ENCODE measurements at places on chromosomes 1 and 21.

- no peak for DNase-seq
Measured at GRCh38 chr1:172717722-172718465, 59.0 kb downstream of the FASLG start.

- no peak for DNase-seq
Measured at GRCh38 chr1:227763246-227764018, 28.2 kb downstream of the SNAP47 start.

DNA sequence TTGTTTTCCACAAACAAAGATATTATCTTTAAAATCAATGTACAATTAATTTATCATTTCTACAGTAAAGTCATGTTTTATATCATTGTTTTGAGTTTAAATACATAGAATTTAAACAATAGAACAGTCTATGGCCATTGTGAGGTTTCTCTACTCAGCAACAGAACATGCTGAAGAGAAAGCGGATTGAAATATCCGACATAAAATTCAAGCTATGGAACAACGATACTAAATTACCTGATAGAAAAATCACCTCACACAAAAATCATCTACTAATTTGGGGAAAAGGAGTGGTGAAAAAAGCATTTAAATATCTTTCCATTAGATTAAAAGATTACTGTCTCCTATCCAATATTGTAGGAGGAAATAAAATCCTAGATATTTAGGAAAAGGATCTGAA lies 12.6 kb downstream of the CDKN2C start:
- DNase-seq = no peak

- no peak for DNase-seq
Measured at GRCh38 chr1:209775678-209776077, 8.7 kb downstream of the C1orf74 start.

- no peak for DNase-seq
Measured at GRCh38 chr1:9180111-9180819, 51.4 kb upstream of the GPR157 start.

- DNase-seq = no peak
Measured at GRCh38 chr1:47918257-47918867, 78.8 kb downstream of the TRABD2B start.

DNA sequence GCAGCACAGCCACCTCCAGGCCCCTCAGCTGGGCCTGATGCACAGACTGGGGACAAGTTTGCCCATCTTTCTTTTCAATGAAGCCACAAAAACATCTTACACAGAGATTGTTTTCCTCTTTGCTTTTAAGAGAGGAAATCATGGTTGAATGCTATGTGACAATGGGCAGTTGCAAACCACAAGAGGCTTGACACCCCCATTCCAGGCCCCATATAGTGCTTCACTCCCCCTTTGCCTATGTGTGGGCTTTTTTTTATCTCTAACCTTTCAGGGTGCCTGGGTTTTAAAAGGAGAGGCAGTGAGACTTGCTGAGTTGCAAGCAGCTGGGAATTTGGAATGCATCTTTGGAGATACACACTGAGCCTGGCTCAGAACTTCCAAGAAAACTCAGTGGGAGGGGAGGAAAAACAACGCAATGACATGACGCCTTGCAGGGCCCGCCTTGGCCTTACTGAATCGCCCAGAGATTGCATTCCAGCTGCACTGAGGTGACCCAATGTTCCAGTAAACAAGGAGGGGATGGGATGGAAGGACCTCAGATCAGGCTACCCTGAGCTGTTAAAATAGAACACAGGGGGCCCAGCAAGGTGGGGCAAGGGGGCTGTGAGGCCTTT lies 145.2 kb upstream of the ZNF648 start:
- DNase-seq = no peak

DNA sequence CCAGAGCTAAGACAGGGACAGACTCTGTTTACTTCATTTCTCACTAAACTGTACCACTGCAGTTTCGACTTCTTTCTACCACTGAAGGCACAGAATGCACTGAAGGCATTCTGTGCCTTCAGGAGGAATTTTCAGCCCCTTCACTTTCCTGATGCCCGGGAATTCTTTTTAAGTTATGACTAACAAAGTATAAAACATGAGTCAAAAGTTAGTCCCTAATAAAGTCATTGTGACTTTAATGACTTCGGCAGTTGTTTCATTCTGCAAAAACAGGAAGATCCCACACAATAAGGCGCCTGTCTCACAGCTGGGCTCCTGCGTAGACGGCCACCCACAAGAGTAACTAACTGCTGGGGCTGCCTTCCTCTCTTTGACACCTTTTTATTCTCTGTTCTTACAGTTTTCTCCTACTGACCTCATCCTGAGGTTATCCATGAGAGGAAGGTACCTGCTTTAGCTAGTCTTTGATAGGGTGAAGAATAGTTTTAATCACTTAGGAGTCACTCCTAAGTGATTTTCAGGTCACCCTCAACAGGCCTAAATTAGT lies 183.9 kb upstream of the SGIP1 start:
- DNase-seq = no peak

GRCh38 chr1:113786069-113786468 lies 26.2 kb downstream of the RSBN1 start:
- no peak for DNase-seq

GRCh38 chr1:245007852-245008251 lies 143.5 kb upstream of the HNRNPU start:
- DNase-seq = no peak

GRCh38 chr1:162028726-162029125 lies 5.1 kb upstream of the OLFML2B start:
- DNase-seq = no peak

- DNase-seq = peak; percentile 33
Measured at GRCh38 chr1:119948342-119949214, 52.3 kb upstream of the ADAM30 start.

DNA sequence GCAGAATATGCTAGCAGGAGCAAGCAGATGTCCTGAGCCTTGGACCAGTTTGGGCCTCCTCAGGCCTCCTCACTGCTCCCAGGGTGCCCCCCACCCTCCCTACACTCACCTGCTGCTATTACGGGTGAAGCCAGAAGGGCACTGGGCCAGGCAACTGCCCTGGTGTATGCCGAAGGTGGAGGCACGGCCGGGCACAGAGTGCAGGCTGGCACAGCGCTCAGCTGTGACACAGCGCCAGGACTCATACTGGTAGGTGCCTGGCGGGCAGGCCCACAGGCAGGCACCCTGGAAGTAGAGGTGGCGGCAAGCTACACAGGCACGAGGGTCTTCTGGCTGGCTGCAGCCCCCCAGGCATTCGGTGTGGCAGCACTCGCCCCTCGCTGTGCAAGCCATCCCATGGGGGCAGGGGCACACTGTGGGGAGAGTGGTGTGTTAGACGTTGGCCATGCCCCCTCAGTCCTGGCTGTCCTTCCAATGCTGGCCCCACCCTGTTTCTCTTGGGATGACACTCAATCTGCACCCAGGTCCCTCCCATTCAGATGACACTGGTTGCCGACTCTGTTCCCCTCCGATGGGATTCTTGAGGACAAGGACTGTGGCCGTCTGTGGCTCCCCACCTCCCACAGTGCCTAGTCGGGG lies 7.0 kb downstream of the INSRR start:
- no peak for DNase-seq

- no peak for DNase-seq
Measured at GRCh38 chr1:172742599-172743500, 83.9 kb downstream of the FASLG start.

DNA sequence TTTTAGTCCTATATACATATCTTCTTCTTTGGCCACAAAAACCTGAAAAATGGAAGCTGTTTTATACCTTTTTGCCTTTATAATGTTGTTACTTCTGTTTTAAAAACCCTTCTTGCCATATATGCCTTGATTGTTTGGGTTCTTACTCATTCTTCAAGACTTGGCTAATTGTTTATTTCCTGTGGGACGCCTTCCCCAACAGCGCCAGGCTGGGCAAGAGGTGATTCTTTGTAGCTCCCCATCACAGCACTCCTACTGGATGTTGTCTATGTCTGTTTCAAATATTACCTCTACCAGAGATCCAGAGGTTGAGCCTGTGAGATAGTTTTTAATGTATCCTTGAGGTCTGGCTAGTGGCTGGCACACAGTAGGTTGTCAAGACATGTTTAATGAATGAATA lies 73.2 kb upstream of the CYP2J2 start:
- DNase-seq = no peak

- no peak for DNase-seq
Measured at GRCh38 chr1:213381572-213382084, 330.6 kb downstream of the RPS6KC1 start.

- no peak for DNase-seq
Measured at GRCh38 chr21:36909423-36909822, 57.0 kb downstream of the HLCS start.

- peak; percentile 28 for DNase-seq
Measured at GRCh38 chr1:1906185-1907097, 8.6 kb upstream of the CALML6 start.

- DNase-seq = no peak
Measured at GRCh38 chr1:229985613-229986010, 81.4 kb upstream of the GALNT2 start.

DNA sequence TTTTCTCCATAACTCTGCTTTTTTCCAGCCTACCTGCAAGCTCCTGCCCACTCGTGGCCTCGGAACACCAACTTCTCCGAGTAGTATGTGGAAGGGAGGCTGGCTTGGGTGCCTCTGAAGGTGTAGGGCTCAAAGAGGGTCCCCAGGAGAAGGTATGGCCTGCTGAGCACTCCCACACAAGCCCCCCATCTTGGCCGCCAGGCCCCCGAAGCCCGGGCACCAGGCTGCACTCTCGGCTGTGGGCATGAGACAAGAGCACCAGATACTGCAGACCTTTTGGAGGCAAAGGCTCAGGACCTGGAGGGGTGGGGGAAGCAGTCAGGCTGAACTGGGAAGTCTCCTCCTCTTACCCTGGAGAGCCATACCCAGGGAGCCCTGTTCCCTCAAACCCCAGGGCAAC lies 1.7 kb downstream of the ZNF692 start:
- DNase-seq = no peak

- DNase-seq = no peak
Measured at GRCh38 chr1:6603915-6604558, 1.4 kb upstream of the KLHL21 start.

- no peak for DNase-seq
Measured at GRCh38 chr1:89929467-89930063, 65.3 kb upstream of the ZNF326 start.

DNA sequence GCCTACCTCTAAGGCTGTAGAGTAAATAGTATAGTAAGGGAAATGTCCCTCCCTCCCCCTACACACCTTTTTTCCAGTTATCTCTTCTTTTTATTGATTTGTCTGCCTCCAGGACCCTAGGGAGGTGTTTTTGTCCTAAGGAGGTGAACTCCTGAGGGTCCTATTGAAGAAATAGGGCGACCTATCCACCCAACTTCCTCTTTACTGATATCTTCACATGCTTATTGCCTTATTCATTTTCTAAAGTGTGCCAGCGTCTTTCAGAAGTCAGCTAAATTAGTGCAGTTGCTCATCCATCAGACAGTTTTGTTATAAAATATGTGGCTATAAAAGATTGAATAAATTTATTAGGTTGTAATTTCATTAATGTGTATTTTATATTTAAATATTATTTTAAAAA lies 5.9 kb downstream of the BACH1 start:
- DNase-seq = no peak

- no peak for DNase-seq
Measured at GRCh38 chr1:149917571-149918144, at the start of gene SV2A. Gene SV2A (minus strand): TSS chr1:149917844. CDS start chr1:149913840, 4,004 bp downstream.

DNA sequence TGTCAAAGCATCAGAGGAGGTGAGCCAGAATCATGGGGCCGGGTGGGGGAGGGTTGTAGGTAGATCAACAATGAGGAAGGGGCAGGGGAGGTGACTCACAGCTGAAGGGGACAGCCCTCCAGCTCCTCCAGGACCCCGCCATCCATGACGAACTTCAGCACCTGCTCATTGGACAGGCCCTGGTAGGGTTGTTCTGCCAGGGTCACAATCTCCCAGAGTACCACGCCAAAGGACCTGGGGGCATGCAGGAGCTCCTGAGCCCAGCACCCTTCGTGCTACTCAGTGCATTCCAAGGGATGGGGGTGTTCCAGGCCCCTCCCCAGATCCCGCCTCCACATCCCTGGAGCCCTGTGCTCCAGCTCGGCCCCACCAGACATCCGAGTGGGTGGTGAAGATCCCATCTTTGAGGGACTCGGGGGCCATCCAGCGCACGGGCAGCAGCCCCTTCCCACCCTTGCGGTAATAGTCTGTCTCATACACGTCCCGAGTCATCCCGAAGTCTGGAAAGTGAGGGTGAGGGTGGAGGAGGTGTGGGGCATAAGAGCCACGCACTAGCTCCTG lies 17.5 kb downstream of the INSRR start:
- no peak for DNase-seq

GRCh38 chr21:44079846-44080245 lies 27.4 kb upstream of the PWP2 start:
- no peak for DNase-seq

- DNase-seq = no peak
Measured at GRCh38 chr1:209076688-209077087, 506.8 kb upstream of the CAMK1G start.

DNA sequence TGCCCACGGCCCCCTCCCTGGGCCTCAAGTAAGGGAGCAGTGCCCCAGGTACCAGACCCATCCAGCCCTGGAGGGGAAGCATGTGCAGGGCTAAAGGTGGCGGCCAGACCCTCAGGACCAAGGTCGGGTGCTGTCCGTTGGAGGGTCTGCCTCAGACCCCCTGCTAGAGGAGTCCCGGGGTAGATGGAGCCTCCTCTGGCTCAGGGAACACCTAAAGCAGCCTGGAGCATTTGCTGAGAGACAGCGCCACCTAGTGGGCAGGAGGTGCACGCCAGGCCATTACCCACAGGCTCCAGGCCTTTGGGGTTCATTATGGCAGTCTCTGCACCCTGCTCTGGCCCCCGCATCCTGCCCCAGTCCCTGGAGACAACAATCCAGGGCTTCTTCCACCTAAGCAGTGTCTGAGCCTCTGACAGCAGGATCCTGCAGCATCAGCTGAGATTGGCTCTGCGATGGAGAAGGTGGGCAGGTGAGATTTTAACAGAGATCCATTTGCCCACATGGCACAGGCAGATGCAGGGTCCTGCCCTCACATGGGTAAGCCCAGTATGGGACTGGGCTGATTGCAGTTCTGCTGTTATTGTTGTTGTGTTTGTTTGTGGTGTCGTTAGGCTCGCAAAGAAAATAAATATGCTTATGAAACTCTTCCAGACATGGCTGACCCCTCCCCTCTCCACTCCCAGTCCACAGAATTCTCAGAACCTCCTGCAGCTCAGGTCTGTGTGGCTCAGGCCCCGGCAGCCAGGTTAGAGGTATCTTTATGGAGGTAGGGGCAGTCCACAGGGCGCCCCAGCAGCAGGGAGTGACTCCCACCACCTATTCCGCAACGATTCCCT lies 42.4 kb downstream of the CTNNBIP1 start:
- DNase-seq = peak; percentile 89

- no peak for DNase-seq
Measured at GRCh38 chr1:206986402-206986801, 16.1 kb upstream of the FCAMR start.

- no peak for DNase-seq
Measured at GRCh38 chr1:36653850-36654249, 171.1 kb upstream of the CSF3R start.

DNA sequence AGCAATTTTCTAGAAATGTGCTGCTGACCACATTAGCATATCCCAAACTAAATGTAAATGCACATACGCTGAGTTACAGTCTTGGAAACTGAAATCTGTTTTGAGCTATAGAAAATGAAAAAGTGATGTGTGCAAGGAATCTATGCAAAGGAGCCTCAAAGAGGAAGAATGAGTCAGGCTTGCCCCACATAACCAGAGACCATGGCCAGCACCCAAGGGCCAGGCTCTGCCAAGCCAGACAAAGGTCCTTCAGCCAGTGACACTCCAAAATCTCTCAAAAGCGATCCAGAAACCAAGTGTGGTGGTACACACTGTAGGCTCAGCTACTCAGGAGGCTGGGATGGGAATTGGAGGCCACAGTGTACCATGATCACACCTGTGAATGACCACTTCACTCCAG lies 195.2 kb downstream of the TOMM20 start:
- no peak for DNase-seq

- DNase-seq = no peak
Measured at GRCh38 chr1:151156515-151156819, at the start of gene TNFAIP8L2. Gene TNFAIP8L2 (plus strand): TSS chr1:151156649. CDS start chr1:151158698, 2,049 bp downstream.
